Fibroblast of lung (primary cell): ENCODE measurements at places on chromosomes 6 and 20.

DNA sequence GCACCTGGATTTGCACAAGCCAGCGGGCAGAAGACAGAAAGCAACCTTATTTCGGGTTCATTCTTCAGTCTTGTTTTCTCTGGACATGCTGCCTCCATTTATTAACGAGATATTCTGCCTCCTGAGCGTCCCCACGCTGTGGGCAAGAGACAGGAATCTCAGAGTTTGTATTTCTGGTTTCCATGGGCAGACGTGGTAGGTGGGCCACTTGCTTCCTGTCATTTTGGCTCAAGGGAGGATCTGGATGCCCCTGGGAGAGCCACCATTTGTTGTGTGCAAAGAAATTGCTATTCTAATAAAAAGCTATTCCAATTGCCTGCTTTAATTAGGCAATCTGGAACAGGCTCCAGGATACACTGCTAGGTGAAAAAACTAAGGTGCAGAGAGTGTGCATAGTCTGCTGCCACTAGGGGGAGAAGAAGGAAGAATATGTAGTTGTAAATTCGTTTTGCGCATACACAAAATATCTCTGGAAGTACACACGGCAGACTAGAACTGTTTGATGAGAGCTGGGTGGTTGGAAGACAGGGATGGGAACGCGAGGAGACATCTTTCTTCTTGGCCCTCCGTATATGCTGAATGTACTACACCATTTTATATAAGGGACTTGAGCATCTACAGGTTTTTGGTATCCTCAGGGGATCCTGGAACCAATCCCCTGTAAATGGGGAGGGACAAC, 30.1 kb upstream of the SLC16A10 start:
- DNase-seq = peak; percentile 57

- no peak for DNase-seq
These were observed 32.2 kb upstream of the HIVEP1 start for GRCh38 chr6:11979866-11980265.

- DNase-seq = no peak
These were observed 13.6 kb upstream of the SH3BGRL2 start for GRCh38 chr6:79617518-79617941.

GRCh38 chr6:157019733-157020132, 242.6 kb downstream of the ARID1B start:
- DNase-seq = peak; percentile 56

- DNase-seq = no peak
These were observed 197.4 kb upstream of the KCNG1 start for GRCh38 chr20:51220293-51220706.

- DNase-seq = no peak
These were observed 4.9 kb downstream of the HSP90AB1 start for GRCh38 chr6:44251576-44252524.

DNA sequence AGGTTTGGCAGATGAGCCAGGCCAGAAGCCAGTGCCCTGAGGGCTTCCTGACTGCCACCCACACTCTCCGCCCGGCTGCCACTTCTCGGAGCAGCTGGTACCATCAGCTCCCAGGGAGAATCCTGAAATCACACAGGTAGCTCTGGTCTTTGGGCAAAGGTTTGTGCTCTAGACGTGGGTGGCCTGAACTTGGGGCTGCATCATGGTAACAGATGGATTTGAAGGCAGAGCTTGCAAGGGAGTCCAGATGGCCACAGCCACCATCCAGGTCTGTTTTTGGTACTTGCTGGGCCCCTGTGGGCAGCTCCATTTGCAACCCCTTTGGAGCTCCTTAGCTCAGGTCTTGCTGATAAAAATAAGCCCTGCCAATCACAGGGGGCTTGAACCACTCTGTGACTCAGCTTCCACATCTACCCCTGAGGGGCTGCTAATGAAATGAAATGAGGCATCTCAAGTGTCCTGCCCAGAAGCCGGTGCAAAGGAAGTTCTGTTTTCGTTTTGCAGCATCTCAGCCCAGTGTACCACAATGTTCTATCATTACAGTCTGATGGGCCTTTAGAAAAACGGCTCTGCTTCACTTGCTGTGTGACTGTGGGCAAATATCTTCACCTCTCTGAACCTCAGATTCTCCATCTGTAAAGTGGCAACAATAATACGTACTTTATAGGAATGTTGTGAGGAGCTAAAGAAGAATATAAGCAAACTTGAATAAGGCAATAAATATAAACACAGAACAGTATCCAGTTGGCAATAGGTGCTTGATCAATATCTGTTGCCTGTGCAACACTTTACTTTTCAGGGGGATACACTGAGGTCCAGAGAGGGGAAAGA, 25.1 kb upstream of the CDH22 start:
- no peak for DNase-seq

DNA sequence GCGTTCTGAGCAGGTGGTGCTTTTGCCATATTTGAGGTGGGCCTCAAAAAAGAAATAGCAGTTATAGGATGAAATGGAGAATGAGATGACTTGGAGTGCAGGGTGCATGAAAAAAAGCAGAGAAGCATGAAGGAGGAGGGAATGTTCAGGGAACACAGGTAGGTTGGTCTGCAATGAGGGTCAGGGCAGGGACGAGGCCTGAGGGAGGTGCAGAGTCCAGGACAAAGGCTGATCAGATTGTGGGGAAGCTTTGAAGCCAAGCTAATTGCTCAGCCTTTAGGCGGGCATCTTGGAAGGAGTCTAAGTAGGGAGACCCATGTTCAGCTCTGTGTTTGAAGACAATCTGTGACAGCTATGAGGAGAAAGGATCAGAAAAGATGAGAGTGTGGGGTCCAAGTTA, 12.0 kb downstream of the TRAM2 start:
- no peak for DNase-seq

GRCh38 chr6:2917801-2918445, 14.8 kb upstream of the SERPINB9 start:
- DNase-seq = peak; percentile 39

- no peak for DNase-seq
These were observed 107.0 kb downstream of the TRERF1 start for GRCh38 chr6:42344756-42345155.

DNA sequence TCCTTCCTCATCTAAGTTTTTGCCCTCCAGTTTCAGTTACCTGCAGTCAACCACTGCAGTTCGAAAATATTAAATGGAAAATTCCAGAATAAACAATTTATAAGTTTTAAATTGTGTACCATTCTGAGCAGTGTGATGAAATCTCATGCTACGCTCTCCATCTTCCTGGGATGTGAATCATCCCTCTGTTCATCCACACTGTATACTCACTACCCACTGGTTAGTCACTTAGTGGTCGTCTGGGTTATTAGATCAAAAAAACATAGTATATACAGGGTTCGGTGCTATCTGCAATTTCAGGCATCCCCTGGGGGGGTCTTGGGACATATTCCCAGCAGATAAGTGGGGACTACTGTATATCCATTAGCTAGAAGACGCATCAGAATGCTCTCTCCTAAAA, 151.9 kb upstream of the SLC22A16 start:
- peak; percentile 74 for DNase-seq

DNA sequence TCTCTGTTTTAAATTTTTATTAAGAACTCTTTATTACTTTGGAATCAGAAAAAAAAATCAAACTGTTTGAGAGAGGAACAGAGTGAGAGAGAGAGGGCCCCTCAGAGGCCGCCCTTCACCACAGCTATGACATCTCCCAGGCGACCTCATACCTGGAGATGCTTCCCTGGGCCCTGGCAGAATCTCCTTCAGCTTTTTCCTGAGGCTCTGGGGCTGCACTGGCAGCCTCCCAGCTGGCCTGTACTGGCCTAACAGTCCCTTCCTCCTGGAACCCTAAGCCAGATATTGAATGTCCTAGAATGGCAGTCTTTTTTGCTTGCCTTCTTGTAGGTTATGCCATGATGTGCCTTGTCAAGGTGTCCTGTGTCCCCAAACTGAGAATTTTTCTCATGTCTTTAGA, 13.7 kb downstream of the ABHD12 start:
- DNase-seq = no peak
